ENCODE measurements at places on chromosomes 5 and 9.
A peak's percentile ranks its signal among the peaks of the same experiment; 100 is the strongest.

- no peak for DNase-seq
These were observed 88.0 kb downstream of the TRIO start for GRCh38 chr5:14231156-14231555.

- no peak for DNase-seq
These were observed 284.9 kb downstream of the CEMIP2 start for GRCh38 chr9:71483436-71483835.

DNA sequence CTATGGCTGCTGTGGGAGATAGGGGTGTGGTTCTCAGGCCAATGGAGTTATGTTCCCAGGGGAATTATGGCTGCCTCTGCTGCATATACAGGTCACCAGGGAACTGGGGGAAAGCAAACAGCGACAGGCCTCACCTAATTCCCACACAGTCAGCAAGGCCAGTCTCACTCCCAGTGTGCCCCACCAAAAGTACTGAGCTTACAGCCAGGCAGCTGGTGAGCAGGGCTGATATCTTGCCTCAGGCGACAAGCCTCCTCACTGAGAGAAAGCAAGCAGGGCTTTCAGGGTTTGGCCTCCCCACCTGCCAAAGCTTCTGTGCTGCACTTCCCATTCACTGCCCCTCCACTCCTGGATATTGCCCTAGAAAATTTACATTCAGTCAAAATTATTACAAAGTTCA lies 273.8 kb upstream of the TARS1 start:
- DNase-seq, result no peak

DNA sequence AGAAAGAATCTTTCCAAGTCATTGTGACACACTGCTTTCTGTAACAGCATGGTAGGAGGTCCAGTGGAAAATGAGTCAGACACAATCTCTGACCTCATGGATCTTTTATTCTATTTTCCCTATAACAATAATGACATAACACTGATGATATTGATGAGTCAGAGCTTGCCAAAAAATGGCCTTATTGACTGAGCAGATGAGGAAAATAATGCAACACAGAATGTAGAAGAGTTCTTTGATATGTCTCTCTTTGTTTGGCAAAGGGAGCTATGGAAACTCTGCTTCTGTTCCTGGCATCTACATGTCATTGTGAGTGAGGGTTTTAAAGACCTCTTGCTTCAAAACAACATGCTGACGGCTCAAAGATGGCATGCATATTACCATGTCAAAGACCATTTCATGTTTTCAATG lies 443.1 kb upstream of the ZNF608 start:
- DNase-seq, result no peak

DNA sequence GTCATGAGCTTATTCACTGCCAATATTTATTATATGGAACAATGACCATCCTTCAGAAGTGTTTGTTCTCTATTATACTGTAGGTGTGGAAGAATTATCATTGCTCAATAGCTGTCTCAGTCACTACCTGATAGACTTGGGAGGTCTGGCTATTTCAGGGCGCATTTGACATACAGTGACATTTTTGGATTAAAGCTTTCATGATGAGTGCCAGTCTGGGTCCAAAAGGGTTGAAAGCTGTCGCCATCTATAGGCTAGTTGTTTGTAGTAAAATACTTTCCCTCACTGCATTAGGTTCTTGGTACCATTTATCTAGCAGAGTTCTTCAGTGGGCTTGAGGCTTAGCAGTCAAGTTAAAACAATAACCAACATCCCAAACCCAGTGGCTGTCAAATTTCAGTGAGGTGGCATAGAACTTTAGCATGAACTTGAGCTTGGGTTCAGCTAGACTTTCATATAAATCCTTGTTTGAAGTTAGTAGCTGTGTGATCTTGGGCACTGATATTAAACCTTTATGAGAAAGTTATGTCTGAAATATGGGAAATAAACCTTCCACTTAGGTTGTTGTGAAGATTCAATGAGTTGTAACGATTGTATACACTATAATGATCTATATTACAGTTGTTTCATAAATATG lies 110.5 kb upstream of the CDKN2B start:
- no peak for DNase-seq

GRCh38 chr5:82356021-82356420 lies 77.9 kb upstream of the RPS23 start:
- DNase-seq, result no peak

GRCh38 chr9:85202596-85202995 lies 533.1 kb downstream of the NTRK2 start:
- DNase-seq, result no peak

DNA sequence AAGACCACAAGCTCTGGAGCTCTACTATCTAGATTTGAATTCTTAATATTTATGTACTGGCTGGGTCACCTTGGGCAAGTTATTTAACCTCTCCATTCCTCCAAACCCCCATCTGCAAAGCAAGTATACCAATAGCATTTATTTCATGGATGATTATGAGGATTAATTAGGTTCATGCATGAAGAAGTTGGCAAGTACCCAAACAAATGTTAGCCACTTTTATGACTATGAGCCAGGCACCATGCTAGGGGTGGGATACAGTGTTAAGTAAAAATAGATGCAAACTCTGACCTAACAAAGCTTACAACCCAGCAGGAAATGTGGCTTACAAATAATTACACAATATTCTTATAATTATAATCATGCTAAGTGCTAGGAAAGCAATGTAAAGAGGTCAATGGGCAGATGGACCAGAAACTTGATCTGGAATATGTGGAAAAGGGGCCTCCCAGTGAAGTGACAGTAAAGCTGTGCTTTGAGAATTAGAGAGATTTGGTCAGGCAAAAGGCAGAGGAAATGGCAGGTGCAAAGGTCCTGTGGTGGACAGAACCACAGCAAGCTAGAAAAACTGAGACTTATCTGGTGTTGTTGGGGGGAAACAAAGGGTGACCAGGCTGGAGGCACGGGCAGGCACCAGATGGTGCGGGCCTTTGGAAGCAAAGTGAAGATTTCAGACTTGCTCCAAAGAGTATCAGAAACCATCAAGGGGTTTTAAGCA lies 525.2 kb upstream of the TRPC7 start:
- DNase-seq, result peak; percentile 49

Data from NCI-H2171 (cell line).